ENCODE measurements at places on chromosomes 7 and 10. TPM values are rescaled to one million over a fixed set of nuclear protein-coding genes. Genes with fewer than 3 reads are reported as not detected.

- DNase-seq: no peak
These were observed 36.0 kb downstream of the KCNH2 start for GRCh38 chr7:150942001-150942590.

The C10orf53 gene
- total RNA-seq: not detected

DNA sequence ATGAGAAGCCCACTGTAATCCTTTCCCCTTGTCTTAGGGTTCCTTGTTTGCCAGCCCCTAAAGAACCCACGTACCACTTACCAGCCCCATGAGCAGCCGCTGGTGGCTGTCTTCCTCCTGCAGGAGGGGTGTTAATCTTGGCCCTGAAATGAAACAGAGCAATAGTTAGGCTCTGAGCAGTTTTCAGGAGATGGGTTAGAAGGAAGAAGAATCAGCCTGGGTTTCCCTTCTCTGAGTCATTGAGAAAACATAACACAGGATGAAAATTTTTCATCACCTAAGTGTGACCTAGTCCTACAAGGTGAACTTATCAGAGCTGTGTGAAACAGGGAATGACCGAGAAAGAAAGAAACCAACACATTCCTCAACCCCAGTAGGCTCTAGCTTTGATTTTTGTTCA lies 90.0 kb downstream of the GSAP start:
- DNase-seq: no peak

DNA sequence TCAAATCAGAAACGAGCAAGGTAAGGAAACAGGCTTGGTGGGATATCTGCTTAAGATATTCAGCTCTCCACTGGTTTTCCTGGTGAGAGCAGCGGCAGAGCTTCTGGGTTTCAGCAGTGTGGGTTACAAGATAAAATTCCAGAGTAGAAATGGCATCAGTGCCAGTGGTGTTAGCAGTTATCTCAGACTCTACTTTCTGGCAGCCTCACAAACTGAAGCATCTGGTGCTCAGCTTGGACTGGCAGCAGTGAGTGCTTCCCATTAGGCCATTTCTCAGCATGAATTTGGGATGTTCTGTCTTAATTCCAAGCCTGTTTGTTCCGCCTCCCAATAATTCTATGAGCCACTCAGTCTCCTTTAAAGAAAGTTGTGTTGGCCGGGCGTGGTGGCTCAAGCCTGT lies 6.9 kb upstream of the GSTO2 start:
- DNase-seq: no peak

The CCDC3 gene
- 3.9 TPM for total RNA-seq

The LEP gene
- under 0.01 TPM for total RNA-seq

DNA sequence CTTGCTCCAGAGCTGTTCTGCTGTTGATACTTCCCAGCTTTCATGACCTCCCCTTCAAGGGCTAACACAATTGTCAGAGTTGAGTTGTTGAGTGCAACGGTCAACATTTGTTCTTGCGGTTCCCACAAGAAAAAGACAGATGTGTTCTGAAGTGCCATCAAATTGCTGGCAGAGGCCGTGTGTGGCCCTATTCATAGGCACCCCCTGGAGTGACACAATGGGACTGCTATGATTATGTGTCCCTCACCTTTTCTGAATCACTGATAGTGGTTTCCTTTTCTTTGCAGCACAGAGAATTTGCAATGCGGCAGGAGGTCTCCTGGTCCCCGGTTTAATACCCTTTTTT lies 5.8 kb upstream of the IGFBP1 start:
- no peak for DNase-seq

The CYP26C1 gene
- 0.09 TPM for total RNA-seq

GRCh38 chr7:150370612-150371071 lies 2.0 kb downstream of the REPIN1 start:
- peak; percentile 58 for DNase-seq

The KIAA1549 gene
- total RNA-seq: 3.7 TPM

DNA sequence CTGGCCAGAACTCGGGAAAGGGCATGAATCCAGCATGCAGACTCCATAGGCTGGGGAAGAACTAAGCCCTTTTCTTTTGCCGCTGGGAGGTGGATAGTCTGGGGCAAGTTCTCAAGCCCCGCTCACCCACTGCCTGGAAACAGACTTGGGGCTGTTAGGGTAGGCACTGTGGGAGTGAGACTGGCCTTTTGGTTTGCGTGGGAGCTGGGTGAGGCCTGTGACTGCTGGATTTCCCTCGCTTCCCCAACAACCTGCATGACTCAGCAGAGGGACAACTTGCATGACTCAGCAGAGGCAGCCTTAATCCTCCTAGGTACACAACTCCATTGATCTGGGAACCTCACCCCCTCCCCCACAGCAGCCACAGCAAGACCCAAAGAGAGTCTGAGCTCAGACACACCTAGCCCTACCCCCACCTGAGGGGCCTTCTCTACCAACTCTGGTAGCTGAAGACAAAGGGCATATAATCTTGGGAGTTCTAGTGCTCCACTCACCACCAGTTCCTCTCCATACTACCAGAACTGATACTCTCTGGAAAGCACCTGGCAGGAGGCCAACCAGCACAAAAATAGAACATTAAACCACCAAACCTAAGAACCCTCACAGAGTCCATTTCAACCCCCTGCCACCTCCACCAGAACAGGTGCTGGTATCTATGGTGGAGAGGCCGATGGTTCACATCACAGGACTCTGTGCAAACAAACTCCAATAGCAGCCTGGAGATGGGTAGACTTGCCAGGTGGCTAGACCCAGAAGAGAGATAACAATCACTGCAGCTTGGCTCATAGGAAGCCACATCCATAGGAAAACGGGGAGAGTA lies 81.4 kb upstream of the LAMB4 start:
- DNase-seq: peak; percentile 66

The ELMO1 gene
- 1.3 TPM for total RNA-seq

- no peak for DNase-seq
These were observed 111.7 kb upstream of the PLXNA4 start for GRCh38 chr7:132687981-132688383.

The STEAP1 gene
- 83.4 TPM for total RNA-seq

- no peak for DNase-seq
These were observed 140.9 kb upstream of the NPS start for GRCh38 chr10:127408112-127408710.

- no peak for DNase-seq
These were observed 92.8 kb upstream of the LANCL2 start for GRCh38 chr7:55272328-55272727.

DNA sequence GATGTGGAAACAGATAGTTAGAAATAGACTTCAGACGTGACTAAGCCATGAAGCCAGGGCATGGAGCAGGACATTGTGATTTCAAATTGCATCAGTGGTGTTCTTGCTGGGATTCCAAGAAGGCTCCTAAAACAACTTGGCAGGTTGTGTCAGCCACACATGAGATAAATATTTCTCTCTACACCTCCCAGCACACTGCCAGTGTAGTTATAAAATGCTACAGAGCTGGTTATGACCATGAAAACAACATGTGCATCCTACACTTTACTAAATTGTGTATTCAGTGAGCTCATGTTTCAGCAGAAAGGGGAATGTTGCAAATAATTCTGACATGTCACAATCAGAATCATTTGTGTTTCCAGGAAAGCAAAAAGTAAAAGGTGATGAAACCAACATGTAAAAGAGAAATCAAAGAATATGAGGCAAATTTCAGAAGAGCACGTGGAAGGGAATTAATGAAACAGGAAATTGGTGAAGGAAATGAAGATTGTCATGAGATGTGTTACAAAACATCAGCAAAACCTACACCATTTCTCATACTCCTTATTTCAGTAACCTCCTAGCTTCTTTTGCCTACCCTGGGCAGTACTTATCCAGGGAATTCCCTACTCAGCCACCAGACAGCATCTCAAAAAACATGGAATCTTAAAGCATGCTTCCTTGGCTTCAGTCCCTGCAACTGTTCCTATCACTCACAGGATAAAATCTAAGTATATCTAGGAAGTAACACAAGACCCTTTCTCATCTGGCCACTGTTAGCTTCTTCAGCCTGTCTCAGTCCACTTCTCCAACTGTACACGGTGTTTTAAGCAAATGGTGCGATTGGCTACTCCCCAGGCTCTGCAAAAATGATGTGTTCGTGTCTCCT lies 5.8 kb upstream of the CYP3A7 start:
- DNase-seq: peak; percentile 64

GRCh38 chr10:63430999-63431356 lies 34.8 kb downstream of the JMJD1C start:
- no peak for DNase-seq

DNA sequence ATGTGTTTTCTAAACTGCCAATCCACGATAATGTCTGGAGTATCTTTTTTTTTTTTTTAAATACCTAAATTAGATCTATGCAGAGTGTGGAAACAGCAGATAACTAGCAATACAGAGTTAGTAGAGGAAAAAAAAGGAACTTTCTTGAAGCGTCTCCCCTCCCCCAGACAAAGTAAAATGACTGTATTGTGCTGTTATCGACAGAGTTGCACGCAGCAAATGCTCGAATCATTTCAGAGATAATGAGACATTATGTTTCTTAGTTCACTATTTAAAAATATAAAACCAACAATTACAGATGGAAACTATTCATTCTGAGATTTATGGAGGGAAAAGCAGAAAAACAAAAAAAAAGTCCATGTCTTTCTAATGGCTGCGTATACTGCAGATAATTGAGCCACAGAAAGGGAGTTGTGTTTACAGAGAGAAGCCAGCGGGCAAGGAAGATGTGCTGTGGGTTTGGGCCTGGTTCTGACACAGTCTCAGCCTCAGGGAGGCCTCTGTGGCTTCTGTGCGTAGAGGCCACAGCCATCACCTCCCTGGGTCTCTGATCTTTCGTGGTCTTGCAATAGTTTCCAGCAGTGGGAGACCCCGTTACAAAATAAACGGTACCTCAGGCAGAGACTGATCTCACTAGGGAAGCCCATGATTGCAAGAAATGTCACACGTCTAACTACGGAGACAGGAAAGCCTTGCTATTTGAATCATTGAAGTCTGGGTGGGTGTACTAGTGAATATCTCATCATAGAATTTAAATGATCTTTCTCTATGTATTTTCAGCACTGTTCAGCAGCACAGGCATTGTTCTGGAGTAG lies 19.1 kb upstream of the KLF6 start:
- no peak for DNase-seq

- no peak for DNase-seq
These were observed 21.0 kb downstream of the ANKRD30A start for GRCh38 chr10:37146443-37146842.

The SLC35G1 gene
- 6.2 TPM for total RNA-seq

DNA sequence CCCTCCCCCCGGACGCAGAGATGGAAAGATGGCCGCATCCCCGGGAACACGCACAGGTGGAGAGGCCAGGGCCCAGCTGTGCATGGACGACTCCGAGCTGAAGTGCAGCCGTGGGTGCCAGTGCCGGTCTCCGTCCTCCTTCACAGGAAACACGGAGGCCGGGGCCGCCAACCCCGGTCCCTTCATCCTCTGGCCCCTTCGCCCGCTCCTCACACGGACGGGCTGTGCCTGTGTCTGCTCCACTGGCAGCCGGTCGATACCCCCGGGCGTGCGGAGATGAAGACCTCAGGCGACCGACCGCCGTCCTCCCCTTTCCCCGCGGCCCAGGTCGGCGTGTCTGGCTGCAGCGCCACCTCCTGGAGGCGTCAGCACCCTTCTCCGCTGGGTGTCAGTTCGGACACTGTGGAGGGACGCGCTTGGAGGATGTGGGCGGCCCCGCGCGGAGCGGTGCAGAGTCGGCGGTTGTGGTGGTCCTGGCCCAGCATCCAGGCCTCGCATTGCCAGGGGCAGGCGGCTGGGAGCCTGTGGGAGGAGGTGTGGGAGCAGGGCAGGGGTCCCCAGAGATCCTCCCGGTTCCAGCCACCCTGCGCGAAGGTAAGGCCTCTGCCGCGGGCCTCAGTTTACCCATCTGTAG lies 9.9 kb downstream of the ZNF511 start:
- peak; percentile 36 for DNase-seq

- DNase-seq: no peak
These were observed 31.3 kb downstream of the PRF1 start for GRCh38 chr10:70571236-70571635.

- peak; percentile 64 for DNase-seq
These were observed 50.4 kb downstream of the CFAP46 start for GRCh38 chr10:132892004-132892403.

Data from fibroblast of the aortic adventitia (primary cell).